ENCODE measurements at places on chromosomes 3 and 15.

GRCh38 chr3:194488055-194488742 lies 1.4 kb upstream of the ATP13A3 start:
- DNase-seq = no peak

DNA sequence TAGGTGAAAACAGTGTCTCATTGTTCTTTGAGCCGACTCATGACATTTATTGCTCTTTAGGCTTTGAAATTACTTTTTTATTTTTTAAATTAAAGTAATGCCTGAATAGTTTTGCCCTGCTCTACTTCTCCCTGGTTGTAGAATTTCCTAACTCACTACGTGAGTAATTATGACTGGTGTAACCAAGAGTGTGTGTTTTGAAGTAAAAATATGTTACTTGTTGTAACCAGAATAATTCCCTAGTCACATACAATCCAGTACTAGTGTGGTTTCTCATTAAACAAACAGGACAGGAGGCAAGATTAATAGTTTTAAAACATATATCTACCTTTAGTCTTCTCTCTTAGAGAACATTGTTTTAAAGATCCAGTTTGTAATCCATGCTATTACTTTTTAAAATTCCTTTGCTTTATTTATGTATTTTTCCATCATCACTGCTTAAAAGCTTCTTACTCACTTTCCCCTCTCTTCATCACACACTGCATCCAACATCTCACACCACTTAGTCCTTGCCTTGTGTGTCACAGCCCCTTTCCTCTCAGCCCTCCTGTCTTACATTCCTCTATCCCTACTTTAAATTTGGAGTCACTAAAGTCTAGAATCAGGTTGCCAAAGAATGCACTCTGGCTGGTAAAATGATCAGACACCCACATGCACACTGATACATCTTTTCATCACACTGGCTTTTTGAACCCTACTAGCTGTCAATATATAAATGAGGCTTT lies 219.7 kb downstream of the WNT5A start:
- DNase-seq = no peak

- DNase-seq = no peak
Measured at GRCh38 chr3:88921986-88922385, 185.4 kb upstream of the EPHA3 start.

DNA sequence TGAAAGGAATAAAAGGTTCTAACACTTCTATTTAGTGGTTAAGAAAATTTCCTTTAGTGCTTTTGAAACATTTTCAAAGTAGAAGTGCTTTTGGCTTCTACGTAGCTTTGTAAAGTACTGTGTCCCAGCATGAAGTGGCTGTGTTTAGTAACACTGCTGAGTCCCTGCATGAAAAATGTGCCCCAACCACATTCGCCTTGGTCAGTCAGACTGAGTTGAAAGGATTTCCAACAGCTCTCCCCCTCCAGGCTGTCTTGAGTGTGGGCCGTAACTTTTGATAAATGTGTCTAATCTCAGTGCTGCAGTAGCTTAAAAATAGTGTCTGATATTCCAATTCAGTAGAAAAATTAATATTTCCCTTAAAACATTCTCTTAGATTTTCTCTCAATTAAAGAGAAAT lies 115.0 kb downstream of the NR1D2 start:
- no peak for DNase-seq

- DNase-seq = no peak
Measured at GRCh38 chr3:146912241-146913015, 307.3 kb upstream of the PLSCR5 start.

GRCh38 chr3:168047936-168048335 lies 47.8 kb downstream of the GOLIM4 start:
- no peak for DNase-seq

DNA sequence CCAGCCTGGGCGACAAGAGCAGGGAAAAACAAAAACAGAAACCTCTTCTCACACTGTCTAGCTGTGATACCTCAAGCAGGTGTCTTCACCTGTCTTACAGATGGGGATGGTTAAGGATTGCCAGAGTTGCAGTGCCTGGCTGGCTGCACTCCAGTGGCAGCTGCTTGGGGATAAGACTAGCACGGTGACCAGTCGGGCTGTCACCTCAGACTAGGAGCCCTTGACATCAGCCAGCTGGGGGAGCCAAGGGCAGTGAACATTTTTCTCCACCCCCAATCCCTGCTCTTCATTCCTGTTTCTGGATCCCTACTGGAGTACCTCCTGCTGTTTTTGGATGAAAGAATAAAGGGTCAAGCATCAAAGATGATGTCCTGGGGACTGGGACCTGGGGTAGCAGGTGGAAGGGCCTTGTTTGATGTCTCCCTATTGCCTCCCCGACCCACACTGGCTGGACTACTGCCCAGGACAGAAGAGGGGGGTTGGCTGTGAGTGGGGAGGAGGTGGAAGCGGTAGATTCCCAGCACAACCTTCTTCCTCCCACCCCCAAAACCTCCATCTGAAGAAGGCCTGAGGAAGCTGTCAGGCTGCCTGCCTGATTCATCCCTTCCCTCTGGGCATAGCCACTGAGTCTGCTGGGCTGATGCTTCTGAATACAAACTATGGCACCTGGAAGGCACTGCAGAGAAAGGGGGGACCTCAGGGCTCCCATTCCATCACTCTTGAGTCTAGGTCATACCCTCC lies 7.0 kb upstream of the CPNE9 start:
- no peak for DNase-seq

DNA sequence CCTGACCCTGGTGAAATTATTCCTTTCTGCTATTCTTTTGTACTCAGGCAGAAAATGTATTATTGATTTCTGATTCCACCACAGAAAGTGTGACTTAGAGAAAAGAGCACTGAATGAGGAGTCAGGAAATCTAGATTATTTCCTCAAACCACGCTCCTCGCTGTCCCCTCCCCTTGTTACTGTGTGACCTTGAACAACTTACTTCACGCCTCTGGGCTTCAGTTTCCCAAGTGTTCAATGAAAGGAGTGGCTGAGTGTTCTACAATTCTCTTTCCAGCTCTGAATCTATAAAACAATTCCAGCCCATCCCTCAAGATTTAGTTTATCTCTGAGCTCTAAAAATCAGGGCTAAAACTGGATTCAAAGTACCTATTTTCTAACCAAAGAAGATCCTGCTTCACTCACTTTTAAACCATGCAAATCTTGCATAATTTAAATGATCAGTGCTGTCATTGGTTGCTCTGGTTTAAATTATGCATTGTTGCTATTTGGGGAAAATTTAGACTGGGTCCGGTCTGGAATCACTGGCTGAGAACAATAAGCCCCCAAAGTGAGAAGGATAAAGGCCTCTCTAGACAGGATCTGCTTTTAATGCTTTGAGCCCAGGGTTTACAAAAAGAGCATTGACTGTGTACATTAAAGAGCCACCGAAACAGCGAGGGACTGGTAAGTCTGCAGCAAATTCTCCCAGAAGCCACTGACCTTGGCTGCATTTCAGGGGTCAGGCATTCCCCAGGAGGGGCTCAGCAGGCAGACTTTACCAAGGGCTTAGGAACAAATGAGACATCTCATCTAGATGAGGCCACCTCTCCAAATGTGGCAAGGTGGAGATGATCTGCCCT lies 3.2 kb downstream of the TNIK start:
- DNase-seq = no peak

GRCh38 chr3:177812492-177812891 lies 615.2 kb upstream of the TBL1XR1 start:
- DNase-seq = no peak

DNA sequence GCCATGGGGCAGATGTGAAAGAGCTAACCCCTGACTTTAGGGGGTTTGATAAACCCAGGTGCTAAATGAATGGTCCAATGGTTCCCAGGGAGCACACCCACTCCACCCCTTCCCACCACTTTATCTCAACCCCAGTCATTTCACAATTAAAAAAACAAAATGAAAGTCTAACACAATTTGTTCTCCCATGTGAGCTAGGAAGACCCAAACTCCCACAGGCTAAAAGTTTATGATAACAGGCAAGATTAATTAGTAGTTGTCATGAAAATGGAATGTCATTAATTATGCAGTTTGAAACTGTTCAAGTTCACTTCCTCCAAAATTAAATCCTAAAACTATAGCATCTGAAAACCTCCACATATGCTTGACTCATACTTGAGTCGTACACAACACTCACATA lies 63.3 kb upstream of the TPM1 start:
- DNase-seq = no peak

DNA sequence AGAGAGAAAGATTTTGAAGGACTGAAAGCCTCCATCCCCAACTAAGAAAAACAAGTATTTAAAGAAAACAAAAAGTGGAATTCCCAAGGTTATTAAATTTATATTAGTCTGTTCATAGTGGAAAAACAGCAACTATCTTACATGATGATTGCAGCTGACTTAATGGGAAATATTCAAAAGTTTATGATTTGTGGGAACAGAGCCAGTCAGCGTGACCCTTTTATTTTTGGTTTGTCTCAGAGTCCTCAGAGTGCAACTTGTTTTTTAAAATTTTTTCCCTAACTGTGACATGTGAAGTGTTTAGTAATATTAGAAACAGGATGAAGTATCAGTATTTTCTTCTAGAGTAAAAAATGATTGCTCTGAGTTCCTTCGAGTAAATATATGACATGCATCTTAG lies 441.9 kb upstream of the MCTP2 start:
- no peak for DNase-seq

- DNase-seq = no peak
Measured at GRCh38 chr3:56962206-56962605, 98.3 kb upstream of the SPATA12 start.

DNA sequence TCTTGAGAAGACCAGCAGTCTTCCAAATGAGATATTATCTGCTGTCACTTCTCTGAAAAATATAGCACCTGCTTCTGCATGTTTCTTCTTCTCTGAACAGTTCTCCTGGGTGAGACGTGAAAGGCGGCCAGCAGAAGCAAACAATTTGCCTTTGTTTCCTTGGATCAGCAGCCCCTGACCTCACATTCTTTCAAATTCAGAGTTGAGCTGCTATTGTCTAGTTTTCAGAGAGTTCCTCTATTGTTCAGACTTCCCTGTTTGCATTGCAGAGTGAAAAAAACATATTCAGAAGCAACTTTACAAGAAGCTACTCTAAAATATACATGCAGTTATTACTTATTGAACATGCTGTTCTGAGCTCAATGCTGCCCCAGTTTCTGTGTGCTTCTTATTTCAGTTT lies 653.6 kb downstream of the NAALADL2 start:
- DNase-seq = no peak

GRCh38 chr15:99472416-99473145 lies 93.2 kb upstream of the MEF2A start:
- DNase-seq = no peak

GRCh38 chr3:20546636-20547035 lies 360.6 kb upstream of the SGO1 start:
- no peak for DNase-seq

DNA sequence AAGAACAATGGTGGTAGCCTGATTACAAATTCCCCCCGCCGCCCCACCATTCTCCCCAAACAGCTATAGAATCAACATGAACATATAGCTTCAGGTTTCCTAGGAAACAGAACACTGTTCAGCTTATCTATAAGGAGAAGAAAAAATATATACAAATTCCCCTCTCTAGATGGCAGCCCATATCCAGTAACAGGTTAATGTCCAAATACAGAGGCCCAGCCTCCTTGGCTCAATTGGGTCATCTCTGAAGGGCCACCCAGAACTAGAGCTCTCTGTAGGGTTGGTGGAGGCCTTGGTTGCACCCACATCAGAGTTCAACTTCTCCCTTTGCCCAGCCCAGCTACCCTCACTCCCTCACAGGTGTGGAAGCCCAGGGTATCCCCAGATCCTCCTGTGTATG lies 91.5 kb upstream of the ADAMTS17 start:
- no peak for DNase-seq

GRCh38 chr15:58549013-58549784 lies 117.4 kb downstream of the LIPC start:
- DNase-seq = no peak

DNA sequence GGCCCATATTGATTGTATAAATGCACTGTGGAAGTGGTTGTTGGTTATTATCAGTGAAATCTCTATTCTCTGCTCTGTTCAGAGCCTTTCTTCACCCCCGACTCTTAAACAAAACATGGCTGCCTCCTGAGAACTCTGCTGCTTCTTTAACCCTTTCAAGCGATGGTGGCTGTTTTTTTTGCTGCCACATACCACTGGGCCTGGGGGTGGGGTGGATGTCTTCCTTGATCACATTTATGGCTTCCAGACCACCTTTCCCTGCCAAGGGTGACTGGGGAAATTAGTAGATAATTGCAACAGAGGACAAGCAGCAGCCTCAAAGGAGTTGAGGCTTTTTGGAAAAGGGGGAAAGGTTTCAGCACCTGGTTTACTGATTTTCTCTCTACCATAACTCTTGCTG lies 32.8 kb downstream of the YEATS2 start:
- DNase-seq = no peak

DNA sequence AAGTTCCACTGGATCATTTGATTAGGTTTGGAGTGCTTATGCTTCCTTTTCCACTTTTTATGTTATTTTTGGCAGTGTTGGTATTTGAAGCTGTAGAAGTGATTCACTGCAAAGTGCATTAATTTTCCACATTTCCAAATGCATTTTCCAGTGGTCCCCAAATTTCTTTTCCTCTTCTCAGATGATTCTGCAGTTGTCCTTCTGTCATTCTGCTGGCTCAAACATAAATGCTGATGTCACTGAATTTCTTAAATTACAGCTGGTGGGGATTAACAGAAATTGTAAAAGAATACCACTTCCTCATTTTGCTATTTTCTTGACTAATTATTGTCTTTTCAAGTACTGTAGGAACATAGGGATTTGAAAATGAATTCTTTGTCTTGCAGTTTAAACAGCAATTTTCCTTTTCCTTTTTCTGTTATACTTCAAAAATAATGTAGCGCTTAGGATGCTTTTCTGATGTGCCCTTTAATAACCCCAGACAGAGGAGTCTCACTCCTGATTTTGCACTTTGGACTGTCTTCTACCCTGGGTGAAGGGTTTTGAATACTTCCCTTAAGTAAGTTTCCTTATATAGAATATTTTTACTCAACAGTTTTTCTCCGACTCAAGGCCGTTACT lies 25.0 kb downstream of the MITF start:
- no peak for DNase-seq

DNA sequence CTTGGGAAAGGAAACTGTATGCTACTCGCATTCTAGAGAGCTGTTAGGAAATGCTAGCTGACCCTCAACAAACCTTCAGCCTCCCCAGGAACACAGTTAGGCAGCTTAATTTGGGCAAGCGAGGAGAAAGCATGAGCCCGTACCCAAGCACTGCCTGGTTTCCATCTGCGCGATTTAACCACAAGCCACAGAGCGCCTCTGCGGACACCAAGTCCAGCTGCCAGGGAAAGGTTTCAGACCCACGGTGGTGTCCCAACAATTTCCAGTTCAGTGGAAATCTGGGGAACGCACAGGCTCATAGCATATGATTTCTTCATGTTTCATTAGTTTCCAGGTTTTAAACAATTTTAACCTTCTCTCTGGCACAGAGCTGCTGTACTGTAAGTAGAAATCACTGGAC lies 617.6 kb downstream of the FHIT start:
- no peak for DNase-seq

GRCh38 chr3:5560199-5560598 lies 372.7 kb downstream of the EDEM1 start:
- DNase-seq = no peak

DNA sequence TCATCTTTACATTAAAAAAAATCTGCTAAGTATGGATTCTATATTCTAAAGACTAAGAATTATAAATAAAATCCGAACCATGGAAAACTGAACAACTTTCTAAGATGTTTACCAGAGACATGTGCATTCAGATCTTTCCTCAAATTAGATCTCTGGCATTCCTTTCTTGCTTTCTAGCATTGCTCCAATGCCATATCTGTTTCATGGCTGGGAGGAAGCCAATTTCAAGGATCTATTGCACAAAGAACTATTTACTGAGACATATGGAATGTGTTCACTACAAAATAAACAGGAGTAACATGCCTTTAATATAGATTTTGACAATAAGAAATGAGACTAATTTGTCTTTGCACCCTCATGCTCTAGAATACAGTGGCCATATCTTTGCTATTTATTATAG lies 45.1 kb upstream of the NANOGP8 start:
- DNase-seq = no peak
